Fibroblast of the conjunctiva (primary cell): ENCODE measurements at places on chromosomes 16 and 17.

- no peak for DNase-seq
Observed at GRCh38 chr17:65297916-65298315, 160.7 kb downstream of the RGS9 start.

DNA sequence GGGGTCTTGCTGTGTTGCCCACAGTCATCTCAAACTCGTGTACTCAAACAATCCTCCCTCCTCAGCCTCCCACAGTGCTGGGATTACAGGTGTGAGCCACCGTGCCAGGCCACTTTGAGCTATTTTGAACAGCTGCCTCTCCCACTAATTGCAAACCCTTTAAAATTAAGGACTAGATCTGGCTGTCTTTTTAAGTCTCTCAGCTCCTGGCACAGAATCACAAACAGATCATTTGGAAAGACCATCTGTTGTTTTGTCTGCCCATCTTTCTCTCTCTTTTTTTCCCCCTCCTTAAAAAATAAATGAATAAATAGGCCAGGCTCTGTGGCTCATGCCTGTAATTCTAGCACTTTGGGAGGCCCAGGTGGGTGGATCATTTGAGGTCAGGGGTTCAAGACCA, 10.9 kb upstream of the STAT3 start:
- DNase-seq, result no peak

DNA sequence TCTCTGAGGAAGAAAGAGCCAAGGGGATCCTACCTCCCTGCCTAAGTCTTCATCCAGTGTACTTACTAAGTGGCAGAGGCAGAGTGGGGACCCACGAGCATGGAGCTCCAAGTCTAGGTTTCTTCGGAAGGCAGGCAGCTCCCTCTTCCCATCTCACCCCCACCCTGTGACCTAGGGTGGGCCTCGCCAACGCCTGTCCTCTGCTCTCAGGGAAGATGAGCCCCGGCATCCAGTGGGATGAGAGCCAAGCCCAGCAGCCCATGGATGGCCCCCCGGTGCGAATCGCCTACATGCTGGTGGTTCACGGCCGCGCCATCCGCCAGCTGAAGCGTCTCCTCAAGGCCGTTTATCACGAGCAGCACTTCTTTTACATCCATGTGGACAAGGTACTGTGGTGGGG, 8.3 kb downstream of the XYLT2 start:
- no peak for DNase-seq

- DNase-seq, result no peak
Observed at GRCh38 chr17:17782523-17783115, 54.2 kb downstream of the SREBF1 start.

- DNase-seq, result no peak
Observed at GRCh38 chr16:56263711-56264608, 72.7 kb downstream of the GNAO1 start.

- DNase-seq, result no peak
Observed at GRCh38 chr17:57106107-57106835, 21.2 kb downstream of the AKAP1 start.

DNA sequence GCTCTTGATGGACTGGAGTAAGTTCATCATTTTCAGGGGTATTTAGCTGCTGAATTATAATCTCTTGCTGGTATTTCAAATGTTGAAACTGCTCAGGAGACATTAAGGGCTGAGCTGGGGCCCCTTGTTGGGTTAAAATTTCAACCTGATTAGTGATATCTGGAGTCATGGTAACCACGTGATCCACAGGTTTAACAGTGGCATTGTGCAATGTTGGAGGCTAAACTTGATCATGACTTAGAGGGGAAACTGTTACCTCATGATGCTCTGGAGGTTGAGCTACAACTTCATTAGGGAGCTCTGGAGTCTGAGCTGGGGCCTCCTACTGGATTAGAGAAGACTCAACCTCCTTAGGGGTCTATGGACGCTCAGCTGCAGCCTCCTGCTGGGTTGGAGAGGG, 17.2 kb upstream of the MPP2 start:
- DNase-seq, result no peak

DNA sequence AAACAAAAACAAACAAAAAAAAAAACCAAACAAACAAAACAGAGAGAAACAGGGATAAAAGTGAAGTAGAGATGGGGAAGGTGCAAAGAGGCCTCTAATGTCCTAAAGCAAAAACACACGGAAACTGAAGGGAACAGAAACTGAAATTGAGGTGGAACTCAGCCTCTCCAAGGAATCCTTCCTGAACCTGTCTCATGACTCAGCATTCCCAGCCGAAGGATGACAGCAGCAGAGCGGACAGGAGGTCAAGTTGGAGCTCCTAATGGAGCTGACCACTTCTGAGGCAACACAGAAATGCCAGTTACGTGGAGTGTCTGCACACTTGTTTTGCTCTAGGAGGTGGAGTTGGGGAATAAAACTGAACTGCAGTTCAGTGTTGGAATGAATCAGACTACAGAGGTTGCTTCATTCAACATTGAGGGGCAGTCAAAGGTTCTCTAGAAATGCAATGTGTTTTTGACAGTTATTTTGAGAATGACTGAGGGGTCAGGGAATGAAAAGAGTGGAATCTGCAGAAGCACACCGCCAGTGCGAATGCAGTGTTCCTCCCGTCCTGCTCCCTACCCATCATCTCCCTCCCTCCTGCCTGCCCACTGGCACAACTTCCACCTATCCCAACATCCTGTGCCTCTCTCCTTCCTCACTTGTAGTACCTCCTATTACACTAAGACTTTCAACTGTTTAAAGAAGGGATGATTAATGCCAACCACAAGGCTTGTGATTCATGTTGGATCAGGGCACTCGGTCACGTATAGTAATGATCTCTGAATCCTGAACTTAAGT, 6.3 kb downstream of the UBE2O start:
- no peak for DNase-seq
